Sigmoid colon (tissue), 7 donors: ENCODE measurements at places on chromosomes 11 and 22. TPM values are rescaled to one million over a fixed set of nuclear protein-coding genes. Genes with fewer than 3 reads are reported as not detected.

FOLR1 gene
- total RNA-seq: not detected

C11orf97 gene
- total RNA-seq: not detected

HTR3B gene
- total RNA-seq: not detected

DNA sequence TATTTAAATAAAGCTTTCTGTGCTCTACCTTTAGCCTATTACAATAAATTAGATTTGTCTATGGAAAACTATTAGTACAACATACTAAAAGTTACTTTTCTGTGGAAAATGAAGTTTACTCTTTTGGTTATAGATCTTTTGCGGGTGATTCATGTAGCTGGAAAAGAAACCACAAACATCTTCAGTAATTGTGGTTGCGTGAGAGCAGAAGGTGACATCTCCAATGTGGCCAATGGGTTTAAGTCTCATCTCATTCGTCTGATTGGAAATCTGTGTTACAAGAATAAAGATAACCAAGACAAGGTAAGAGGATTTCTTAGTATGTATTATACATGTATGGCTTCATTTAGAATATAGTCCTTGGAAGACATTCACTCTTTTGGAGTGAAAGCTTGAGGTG lies 68.6 kb downstream of the ATXN10 start:
- H3K36me3 ChIP-seq: peaks cover 88% of the 10 kb centered on the region
- H3K4me1 ChIP-seq: peaks cover 6% of the 10 kb centered on the region
- no peak for DNase-seq
- no peak overlapping the region for H3K4me3 ChIP-seq
- H3K27ac ChIP-seq: no peak overlapping the region

DNA sequence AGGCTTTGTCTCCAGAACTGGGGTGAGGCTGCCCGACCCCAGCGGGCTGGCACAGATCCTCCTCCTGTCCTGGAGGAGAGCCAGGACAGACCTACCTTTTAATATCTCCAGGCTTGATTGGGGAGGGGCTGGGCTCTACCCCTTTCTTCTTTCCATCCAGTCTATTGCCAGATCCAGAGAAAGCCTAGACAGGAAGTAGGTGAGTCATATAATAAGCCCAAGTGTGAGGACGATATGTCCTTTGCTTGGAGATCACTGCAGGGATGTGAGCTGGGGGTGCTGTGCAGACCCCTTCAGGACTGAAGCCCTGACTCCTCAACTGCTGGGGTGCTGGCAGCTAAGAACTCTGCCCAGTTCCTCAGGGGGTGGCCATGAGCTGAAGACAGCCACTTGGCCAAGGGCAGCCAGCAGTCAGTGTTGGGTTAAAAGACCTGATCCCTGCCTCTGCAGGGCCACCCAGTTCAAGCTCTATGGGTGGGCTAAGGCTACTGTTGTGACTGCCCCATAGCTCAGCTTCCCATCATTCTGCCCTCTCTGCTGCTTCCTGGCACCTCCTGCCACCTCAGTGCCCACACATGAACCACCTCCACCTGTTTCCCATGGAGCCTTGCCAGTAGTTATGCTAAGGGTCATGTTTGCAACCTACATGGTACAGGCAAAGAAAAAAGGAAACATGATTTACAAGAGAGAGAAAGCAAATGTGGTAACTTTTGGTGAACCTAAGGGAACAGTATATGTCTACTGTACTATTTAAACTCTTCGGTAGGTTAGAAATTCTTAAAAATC lies 8.3 kb upstream of the C22orf39 start:
- H3K4me3 ChIP-seq: no peak overlapping the region
- no peaks in the 10 kb centered on the region for H3K27me3 ChIP-seq
- no peaks in the 10 kb centered on the region for H3K4me1 ChIP-seq
- peaks cover 98% of the 10 kb centered on the region for H3K36me3 ChIP-seq
- H3K27ac ChIP-seq: no peak overlapping the region
- no peak for DNase-seq

DNA sequence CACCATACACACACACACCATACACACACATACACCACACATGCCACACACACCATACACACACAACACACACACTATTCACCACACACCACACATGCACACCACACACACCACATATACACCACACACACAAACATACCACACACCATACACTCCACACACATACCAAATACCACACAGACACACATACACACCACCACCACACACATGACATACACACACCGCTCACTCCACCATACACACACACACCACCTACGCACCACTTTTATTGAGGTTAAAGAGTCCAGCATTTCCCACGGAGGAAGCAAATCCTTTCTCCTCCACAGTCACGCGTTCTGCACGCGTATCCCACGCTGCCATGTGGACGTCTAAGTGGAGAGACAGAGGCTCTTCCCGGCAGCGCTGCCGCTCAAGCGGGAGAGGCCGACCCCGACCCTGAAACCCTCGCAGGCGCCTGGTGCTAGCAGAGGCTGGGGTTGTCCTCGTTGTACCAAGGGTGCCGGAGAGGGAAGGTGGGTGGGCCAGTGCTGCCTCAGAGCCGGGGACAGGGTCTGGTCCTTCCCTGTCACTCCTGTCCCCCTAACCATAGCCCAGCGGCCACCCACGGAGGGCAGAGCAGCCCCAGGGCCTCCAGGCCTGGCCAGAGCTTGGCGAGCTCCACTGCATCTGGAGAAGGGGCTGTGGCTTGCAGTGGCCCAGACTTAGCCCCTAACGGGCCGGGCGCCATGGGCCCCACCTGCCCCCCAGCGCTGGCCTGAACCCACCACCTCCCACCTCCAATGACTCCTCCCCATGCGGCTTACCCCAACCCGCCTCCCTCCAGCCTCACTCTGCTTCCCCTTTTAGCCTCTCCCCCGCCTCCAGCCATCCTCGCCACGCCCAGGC lies 1495.0 kb downstream of the BRD1 start:
- H3K27me3 ChIP-seq: no peaks in the 10 kb centered on the region
- no peaks in the 10 kb centered on the region for H3K36me3 ChIP-seq
- H3K4me1 ChIP-seq: peaks cover 7% of the 10 kb centered on the region

GRCh38 chr11:35057926-35058668 lies 80.9 kb upstream of the CD44 start:
- H3K27me3 ChIP-seq: no peaks in the 10 kb centered on the region
- no peaks in the 10 kb centered on the region for H3K4me1 ChIP-seq
- no peak for DNase-seq
- no peaks in the 10 kb centered on the region for H3K36me3 ChIP-seq
- H3K4me3 ChIP-seq: no peak overlapping the region

DNA sequence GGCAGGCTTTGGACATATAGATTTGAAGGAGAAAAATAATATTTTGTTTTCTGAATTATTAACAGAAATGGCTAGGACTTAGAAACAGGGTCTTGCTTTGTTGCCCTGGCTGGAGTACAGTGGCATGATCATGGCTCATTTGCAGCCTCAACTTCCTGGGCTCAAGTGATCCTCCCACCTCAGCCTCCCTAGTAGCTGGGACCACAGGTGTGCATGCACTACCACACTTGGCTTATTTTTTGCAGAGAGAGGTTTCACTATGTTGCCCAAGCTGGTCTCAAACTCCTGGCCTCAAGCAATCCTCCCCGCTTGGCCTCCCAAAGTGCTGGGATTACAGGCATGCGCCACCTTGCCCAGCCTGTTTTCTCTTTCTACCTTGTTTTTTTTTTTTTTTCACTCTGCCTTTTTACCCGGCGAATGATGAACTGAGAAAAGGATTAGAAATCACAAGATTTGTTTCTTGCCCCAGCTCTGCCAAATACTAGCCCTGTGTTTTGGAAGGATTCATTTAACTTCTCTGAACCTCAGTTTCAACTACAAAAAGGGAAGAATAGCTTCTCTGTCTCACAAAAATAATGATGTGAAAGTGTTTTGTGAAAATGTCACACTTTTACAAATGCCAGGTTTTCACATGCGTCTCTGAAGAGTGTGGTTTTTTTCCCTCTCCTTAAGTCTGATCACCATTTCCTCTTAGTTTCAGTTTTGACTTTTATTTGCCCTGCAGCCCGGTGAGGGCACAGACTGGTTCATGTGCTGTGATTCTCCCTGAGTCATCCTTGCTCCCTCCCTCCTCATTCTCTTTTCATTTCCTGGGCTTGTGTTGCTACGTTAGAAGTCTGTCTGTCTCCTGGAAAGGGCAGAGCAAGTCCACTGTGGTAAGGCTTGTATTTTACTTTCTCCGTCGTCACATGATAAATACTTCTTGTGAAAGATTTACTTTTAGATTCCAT lies 67.7 kb downstream of the BCL2L13 start:
- peak overlapping the region; percentile 30 for H3K4me3 ChIP-seq
- no peaks in the 10 kb centered on the region for H3K4me1 ChIP-seq
- peak overlapping the region; percentile 76 for H3K27ac ChIP-seq

DNA sequence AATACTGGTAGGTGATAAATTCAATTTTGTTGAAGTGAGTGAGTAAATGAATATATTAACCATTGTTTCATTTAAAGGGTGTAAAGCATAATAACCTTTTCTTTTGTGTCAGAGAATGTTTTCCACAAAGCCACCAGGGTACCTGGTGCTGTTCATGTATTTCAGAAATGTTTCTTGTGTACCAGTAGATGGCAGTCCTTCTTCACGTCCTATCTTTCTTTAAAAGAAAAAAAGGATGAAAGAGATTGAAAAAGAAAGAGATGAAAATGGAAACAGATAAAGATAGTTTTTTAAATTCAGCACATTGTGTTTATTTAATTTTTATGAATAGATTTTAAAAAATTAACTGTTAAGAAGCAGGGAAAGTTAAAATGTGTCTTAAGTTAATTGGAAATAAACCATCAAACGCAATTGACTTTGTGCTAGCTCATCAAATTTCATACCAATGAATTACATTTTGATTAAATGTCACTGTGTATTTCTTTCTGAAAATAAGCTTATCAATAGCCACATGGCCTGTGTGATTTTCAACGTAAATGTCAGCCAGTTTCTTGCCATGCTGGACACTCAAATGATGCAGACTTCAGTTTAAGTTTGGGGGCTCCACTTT lies 65.5 kb upstream of the CHORDC1 start:
- no peak overlapping the region for H3K4me3 ChIP-seq
- no peaks in the 10 kb centered on the region for H3K36me3 ChIP-seq
- H3K4me1 ChIP-seq: no peaks in the 10 kb centered on the region
- no peaks in the 10 kb centered on the region for H3K27me3 ChIP-seq
- DNase-seq: no peak
- H3K27ac ChIP-seq: no peak overlapping the region

GRCh38 chr22:46619240-46619829 lies 851 bp upstream of the GRAMD4 start:
- peak overlapping the region; percentile 57 for H3K27ac ChIP-seq
- H3K4me1 ChIP-seq: peaks cover 26% of the 10 kb centered on the region
- H3K36me3 ChIP-seq: no peaks in the 10 kb centered on the region
- DNase-seq: no peak
- H3K27me3 ChIP-seq: no peaks in the 10 kb centered on the region

MUC6 gene
- total RNA-seq: not detected

BACE1 gene
- total RNA-seq: 16.3 TPM

MYO7A gene
- total RNA-seq: 7.7 TPM

- DNase-seq: no peak
- H3K4me1 ChIP-seq: no peaks in the 10 kb centered on the region
- H3K36me3 ChIP-seq: peaks cover 54% of the 10 kb centered on the region
Measured at GRCh38 chr11:47243454-47243853, 5.2 kb downstream of the ACP2 start.

LGALS12 gene
- not detected for total RNA-seq

GRCh38 chr11:45799562-45799961 lies 5.4 kb upstream of the SLC35C1 start:
- no peaks in the 10 kb centered on the region for H3K27me3 ChIP-seq
- DNase-seq: peak; percentile 27
- H3K27ac ChIP-seq: no peak overlapping the region
- H3K4me3 ChIP-seq: no peak overlapping the region
- H3K4me1 ChIP-seq: peaks cover 8% of the 10 kb centered on the region
- no peaks in the 10 kb centered on the region for H3K36me3 ChIP-seq

DNA sequence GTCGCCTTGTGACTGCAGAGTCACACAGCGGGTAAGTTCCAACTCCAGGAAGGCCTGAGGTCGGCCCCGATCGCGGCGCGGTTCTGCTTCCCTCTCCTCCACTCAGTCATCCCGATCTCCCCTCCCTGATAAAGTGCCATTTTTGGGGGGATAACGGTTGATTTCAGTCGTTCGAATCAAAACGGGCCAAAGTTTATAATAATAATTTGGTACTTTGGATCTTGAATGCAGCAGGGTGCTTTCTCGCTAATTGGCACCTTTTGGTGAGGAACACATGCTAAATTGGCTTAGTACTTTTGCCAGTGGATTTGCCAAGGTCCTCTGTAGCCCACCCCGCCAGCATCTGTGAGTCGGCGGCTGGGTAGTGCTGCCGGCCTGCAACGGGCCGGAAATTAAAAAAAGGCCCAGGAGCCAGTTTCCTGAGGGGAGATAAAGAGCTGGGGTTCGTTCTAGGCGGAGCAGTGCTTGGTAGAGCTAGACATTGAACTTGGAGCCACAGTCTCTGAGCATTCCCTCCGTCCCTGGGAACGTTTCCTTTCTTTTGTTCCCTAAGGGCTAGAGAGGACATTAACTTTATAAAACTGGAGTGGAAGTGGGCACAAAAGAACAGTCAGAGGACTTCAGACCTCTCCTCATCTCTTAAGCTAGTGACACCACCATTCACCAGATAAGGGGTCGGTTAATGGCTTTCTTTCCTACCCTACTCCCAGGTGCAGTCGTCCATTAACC lies 997 bp downstream of the UBE2L3 start:
- DNase-seq: no peak
- peak overlapping the region; percentile 93 for H3K27ac ChIP-seq
- peak overlapping the region; percentile 96 for H3K4me3 ChIP-seq
- H3K36me3 ChIP-seq: no peaks in the 10 kb centered on the region
- H3K27me3 ChIP-seq: no peaks in the 10 kb centered on the region
- no peaks in the 10 kb centered on the region for H3K4me1 ChIP-seq

CTTN gene
- total RNA-seq: 128 TPM

DNAL4 gene
- 11.9 TPM for total RNA-seq

TENM4 gene
- 3.8 TPM for total RNA-seq

- H3K27ac ChIP-seq: no peak overlapping the region
- H3K27me3 ChIP-seq: peaks cover 4% of the 10 kb centered on the region
- DNase-seq: no peak
- H3K4me3 ChIP-seq: no peak overlapping the region
- H3K36me3 ChIP-seq: no peaks in the 10 kb centered on the region
- H3K4me1 ChIP-seq: no peaks in the 10 kb centered on the region
Measured at GRCh38 chr22:19630614-19631013, 83.7 kb upstream of the SEPTIN5 start.

DNA sequence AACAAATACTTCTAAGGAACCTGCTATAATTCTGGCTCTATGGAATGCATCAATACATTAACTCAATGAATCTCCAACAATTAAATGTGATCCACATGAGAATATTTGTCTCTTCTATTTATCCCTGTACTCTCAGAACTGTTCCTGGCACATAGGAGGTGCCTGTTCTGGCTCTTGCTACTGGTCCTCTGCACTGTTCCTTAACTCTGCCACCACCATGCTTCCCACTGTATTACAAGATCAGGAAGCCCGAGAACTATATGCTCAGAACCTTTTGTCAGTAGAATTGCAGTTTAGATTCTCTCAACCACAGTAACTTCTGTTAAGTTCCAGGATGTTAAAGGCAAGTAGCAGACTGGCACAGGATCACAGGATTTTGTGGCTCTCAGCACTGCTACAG lies 376.3 kb upstream of the CCDC90B start:
- H3K36me3 ChIP-seq: no peaks in the 10 kb centered on the region
